ENCODE measurements at places on chromosomes 4 and X. TPM values are rescaled to one million over a fixed set of nuclear protein-coding genes. Genes with fewer than 3 reads are reported as not detected.

GRCh38 chrX:141341341-141341740 is 99.0 kb upstream of the SPANXC start:
- no peak for DNase-seq

DNA sequence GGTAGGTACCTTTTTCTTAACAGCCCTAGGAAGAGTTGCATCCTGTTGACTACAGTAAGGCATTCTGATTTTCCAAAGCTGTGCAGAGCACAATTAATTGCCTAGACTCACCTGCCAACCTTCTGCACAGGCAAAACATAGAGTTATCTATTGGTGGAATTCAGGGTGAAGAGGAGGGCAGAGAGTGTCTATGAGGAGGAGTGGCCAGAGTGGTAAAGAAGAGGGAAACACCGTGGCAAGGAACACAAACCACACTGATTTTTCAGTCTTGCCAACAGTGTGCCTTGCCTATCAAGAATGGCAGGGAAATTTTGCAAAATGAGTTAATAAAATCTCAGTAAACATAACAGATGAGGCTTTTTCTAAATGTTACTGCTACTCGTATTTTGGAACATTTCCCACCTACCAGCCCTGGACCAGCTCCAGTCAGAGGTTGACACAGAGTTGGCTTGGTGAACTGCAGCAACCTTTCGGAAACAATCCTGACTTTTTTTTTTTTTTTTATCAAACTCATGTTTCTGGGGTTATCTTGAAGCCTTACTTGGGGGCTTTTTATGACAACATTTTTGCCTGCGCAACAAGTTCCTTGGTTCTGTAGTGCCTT is 67.9 kb upstream of the CAPN6 start:
- no peak for DNase-seq

NAP1L3 gene
- total RNA-seq = 5.4 TPM

DNA sequence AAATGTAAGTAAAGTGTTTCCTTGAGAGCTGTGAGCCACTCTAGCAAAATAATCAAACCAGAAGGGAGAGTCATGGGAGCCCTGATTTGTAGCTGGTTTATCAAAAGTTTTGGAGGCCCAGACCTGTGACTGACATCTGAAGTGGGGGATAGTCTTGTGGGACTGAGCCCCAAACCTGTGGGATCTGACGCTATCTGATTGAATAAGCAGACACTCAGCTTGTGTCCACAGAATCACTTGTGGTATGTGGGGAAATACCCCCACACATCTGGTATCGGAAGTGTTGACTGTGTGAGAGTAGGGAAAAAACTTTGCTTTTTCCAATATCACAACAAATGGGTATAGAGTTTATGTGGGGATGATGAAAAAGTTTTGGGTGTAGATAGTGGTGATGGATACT is 35.4 kb downstream of the FUNDC1 start:
- peak; percentile 13 for DNase-seq

SOD3 gene
- total RNA-seq = not detected

DNA sequence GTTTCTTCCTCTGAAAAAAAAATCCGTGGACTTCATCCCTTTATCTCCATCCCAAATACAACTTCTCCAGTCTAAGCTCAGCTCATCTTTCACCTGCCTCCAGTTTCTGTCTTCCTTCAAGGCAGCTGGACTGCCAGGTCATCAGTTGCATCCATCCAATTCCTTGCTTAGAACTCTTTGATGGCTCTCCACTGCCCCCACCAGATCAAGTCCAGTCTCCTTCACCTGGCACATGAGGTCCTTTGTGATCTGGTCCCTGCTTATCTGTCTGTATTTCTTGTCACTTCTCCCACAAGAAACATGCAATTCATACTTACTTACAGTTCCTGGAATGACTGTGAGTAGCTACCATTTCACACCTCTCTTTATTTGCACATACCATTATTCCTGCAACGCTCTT is 33.8 kb downstream of the OTUD6A start:
- peak; percentile 5 for DNase-seq

- DNase-seq = no peak
Measured at GRCh38 chr4:67879486-67879885, 4.3 kb downstream of the TMPRSS11D start.

EDA gene
- total RNA-seq = 4.2 TPM

- DNase-seq = peak; percentile 53
Measured at GRCh38 chrX:119758731-119759247, 401 bp downstream of the SOWAHD start.

DNA sequence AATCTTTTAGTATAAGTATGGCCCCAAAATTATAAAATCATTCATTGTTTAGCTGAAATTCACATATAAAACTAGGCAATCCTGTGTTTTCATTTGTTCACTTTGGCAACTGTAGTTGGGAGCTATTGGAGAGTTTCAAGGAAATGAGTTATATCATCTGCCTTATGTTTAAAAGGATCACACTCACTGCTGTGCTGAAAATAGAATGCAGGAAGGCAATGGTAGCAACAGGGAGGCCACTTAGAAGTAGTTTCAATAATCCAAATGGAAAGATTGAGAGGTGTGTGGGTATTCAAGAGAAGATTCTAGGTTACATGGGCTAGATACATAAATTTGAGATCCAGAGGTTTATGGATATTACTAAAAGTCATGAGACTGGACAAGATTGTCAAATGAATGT is 184.9 kb downstream of the PDGFC start:
- no peak for DNase-seq

DNAAF6 gene
- total RNA-seq = not detected

UGT2B7 gene
- not detected for total RNA-seq

- DNase-seq = no peak
Measured at GRCh38 chr4:161442921-161443320, 720.9 kb downstream of the FSTL5 start.
